ENCODE measurements at places on chromosomes 5 and 9.

DNA sequence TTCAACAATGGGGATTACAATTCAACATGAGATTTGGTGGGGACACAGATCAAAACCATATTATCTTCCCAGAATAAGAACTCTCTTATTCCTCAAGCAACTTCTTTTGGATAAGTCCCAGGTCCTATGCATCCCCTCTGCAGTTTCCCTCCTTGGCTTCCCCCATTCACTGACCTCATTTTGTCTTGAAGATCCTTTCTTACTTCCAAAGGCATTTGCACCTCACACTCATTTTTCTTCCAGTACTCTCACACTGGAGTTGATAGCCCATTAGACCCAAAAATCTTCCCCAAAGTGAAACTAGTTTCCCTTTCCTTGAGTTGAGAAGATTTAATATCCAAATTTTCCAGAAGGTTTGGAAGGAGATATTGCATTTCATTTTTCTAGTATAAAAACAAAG is 178.0 kb upstream of the DAPK1 start:
- no peak for DNase-seq

DNA sequence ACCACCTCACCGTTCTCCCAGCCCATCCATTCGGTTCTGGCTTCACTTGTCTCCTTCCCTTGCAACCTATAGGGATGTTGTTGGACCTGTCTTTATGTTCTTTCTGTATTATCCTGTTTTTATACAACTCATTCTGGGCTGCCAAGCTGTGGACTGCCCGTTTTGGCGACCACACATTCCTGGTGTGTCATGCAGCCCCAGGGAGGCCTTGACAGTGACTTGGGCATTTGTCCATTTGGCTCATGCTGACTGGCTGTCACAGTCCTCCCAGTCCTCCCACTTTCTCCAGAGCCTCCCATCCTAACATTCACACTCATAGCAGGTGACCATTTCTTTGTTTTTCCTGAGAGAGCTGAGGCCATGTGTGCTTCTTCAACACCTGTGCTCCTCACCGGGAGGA is 136.4 kb downstream of the SLF1 start:
- no peak for DNase-seq

DNA sequence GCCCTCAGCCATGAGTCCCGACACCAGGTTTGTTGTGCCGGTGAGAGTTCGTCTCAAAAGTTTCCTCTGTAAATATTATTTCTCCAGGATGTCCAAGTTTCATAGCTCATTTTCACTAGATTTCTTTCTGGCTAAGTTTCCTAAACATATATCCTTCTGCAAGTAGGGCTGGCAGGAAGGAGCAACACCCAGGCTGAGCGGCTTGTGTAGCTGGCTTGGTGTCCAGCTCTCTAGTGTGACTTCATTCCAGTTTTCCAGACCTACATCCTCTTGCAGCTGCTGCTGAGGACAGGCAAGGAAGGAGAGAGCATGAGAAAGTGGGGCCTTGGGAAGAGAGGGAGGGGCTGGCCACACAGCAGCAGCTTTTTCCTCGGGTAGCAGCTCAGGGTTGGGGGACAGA is 80.3 kb downstream of the FGF1 start:
- DNase-seq = no peak

DNA sequence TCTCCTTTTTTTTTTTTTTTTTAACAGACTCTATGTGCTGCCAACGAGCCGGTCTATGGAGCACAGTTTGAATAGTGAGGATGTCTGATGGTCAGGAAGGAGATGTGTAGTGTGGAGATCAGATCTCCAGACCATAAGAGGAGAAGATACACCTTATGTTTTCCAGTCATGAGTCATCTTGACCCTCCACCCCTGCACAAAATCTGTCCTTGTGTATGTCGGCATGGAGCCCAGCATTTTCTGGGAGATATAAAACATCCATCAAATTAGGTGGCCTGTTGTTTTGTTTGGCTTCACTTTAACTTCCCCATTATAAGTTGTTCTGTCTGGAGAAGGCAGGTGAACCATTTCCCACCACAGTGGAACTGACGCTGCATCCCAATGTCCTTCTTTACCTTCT is 19.2 kb downstream of the SH3TC2 start:
- no peak for DNase-seq

DNA sequence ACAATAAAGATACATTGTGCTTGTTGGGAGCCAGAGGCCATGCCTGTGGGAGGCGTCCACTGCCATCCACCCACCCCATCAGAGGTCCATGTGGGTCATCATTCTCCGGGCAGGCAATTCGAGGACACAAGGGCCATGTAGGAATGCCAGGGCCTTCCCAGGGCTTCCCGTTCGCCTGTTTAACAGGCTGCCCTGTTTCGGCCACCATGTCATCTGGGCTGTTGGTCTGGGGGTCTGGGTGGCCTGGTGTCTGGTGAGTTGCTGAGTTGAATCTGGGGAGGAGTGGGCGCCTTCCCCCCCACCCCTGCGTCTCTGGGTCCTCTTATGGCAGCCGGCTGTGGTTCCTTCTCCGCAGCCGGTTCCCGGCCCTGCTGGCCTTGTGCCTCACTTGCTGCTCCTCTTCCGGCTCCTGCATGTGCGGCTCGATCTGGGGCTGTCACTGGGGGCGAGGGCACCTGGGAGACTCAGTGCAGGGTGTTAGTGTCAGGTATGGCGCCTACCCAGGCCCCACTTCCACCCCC is 117.4 kb downstream of the WNK2 start:
- no peak for DNase-seq

GRCh38 chr5:132070460-132071337 is 2.9 kb upstream of the CSF2 start:
- DNase-seq = no peak

- no peak for DNase-seq
These were observed 1.4 kb downstream of the IQGAP2 start for GRCh38 chr5:76404223-76405211.

DNA sequence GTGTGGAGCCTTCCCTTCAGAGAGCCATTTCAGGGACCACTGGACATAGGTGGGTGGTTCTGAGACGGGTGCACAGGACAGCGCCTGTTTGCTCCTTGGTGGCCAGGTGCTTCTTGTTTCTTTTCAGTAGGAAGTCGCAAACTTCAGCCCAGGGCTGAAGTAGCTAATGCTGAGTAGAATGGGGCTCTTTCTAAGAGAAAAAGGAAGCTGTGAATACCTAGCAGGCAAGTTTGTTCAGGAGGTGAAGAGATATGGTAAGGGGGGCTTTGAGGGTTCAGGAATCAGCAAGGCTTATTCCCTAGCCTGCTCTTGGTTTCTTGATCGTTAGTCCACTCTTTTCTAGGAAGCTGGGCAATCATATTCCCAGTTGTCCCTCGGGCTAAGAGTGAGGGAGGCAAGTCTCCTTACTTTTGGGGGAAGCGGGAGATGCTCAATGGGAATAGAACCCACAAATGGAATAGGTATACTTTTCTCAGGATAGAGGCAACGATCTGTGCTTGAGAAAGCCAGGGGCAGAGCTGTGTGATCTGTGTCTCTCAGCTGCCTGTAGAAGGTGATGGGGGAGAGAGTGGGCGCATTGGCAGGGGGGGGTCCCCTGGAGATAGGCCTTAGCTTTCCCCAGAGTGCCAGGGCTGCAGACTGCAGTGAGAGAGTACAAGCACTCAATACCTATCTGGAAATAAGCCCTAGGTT is 1.9 kb upstream of the PURA start:
- DNase-seq = no peak

- DNase-seq = no peak
These were observed 39.1 kb downstream of the COL23A1 start for GRCh38 chr5:178551059-178551458.

DNA sequence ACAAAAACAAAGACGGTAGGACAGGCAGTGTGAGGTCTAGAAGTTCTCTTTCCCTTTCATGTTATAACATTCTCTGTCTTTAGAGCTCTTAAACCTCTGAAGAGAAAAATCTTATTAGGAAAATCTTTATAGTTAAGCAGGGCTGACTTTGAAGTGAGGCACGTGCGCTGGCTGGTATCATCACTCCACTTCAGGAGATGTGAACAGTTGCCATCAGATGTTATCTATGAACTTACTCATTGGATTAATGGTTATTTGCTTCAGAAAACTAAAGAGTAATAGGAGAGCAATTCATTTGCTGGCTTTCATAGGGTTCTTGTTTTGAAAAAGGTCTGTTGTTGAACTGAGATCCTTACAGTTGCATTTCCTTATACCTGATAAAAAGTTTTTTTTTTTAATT is 25.7 kb downstream of the LRRTM2 start:
- DNase-seq = no peak

DNA sequence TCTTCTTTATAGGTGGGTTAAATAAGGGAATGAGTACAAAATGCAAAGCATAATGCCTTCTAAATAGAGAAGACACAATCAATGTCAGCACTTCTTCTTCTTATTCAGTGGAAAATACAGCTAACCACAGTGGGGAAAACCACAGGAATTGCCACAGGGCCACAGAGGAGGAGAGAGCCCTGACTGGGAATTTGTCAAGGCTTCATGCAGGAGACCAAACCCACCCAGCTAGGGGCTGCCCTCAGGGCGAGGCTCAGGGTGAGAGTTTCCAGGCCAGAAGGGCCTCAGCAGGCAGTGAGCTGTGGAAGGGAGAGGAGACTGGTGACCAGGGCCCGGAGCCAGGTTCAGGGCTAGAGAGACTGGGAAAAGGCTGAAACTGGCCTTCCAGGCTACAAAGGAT is 279.1 kb downstream of the MSX2 start:
- DNase-seq = no peak

- no peak for DNase-seq
These were observed 4.8 kb downstream of the ZNF483 start for GRCh38 chr9:111529787-111530186.

DNA sequence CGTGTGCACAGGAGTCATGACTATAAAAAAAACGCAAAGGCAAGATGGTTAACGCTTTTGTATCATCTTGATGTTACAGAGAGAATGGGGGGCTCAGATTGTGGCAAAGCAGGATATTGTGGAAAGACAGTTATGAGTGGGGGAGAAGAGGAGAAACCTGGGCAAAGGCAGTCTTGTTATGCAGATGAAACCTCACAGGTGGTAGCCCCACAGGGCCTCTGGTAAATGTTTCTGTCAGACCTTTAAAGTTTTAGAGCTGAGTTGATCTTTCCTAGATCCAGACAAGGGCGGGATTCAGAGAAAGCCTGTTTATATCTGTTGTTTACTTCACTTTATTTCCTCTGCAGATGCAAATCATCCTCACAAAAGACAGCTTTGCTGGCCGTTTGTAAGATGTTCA is 55.2 kb downstream of the C9orf85 start:
- DNase-seq = no peak

- no peak for DNase-seq
These were observed 14.2 kb downstream of the IL4 start for GRCh38 chr5:132687995-132688394.

- DNase-seq = no peak
These were observed 91.1 kb downstream of the MRPS27 start for GRCh38 chr5:72228960-72229359.

DNA sequence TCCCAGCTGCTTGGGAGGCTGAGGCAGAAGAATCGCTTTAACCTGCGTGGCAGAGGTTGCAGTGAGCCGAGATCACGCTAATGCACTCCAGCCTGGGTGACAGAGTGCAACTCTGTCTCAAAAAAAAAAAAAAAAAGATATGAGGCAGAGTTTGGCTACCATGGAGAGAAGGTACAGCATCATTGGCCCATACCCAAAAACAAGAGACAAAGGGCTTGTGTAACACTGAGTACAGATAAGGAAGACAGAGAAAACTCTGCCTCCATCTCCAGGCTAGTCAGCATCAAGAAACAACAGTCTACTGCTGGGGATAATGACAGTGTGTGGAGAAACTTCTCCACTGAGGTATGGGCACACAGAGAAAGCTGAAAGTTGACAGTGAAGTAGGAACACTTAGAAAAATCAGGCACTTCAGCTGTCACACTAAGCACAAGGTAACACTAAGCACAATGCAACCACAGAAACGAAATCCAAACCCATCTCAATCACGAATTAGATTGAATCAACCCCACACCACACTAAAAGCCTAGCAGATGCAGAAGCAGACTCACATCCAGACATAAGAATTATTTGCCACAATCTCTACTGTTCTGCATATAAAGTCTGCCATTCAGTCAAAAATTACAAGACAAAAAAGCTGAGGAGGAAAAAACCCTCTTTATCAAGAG is 10.5 kb downstream of the PJA2 start:
- no peak for DNase-seq

DNA sequence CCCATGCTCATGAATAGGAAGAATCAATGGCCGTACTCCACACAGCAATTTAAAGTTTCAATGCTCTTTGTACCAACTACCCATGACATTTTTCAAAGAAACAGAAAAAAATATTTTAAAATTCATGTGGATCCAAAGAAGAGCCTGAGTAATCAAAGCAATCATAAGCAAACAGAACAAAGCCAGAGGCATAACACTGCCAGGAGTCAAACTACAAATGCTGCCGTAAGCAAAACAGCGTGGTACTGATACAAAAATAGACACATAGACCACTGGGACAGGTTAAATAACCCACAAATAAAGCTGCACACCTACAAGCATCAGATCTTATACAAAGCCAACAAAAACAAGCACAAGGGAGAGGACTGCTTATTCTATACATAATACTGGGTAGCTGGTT is 107.7 kb downstream of the CHSY3 start:
- no peak for DNase-seq

DNA sequence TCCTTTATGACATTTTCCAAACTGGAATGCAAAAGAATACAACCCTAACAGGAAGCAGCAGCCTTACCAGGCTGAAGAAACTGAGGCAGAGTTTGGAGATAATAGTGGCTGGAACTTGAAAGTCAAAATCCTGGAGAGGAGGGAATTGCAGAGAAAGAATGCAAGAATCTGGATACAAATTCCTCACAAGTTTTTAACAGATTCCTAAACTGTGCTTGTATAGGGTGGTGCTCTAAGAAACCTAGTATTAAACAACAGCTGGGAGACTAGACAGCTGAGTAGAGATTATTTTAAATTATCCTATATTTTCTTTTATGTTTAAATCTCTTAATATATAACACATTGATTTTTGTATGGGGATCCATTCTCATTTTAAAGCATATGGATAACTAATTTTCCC is 30.7 kb downstream of the INVS start:
- DNase-seq = no peak

DNA sequence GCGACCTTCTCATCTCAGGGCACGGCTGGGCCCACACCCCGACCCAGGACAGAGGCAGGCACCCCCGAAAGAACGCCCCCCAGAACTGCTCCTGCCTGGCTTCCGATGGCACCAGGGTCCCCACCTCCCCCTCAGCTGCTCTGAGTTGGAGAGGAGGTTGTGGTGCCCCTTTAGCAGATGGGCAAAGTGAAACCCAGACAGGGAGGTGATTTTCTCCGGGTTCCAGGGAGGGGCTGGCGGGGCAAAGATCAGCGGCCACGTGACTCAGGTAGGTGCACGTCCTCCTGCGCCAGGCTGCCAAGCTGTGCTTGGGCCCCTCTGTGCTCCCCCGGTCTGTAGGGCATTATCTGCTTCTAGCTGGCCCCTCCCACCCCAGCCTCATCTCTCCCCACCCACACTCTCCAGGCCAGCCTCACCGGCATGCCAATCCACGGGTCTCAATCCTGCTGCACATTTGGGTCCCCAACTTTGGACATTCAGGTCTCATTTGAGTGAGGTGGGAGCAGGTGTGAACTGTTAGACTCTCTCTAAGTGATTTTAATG is 85.1 kb upstream of the RAPGEF1 start:
- no peak for DNase-seq

DNA sequence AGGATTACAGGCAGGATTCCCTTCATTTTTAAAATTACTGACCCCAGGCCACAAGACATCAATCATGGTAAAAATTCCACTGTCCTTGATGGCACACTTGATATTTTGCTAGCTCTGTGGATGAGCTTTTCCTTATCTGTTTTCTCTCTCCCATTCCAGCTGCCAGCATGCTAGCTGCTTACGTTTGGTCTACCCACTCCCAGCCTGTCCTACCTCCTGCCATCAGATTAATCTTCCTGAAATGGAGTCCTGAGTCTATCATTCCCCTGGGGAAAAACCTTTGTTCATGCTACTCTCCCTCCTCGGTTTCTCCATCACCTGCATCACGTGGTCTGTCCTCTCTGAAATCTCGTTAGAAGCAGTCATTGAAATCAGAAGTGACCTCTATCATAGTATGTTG is 108.9 kb downstream of the F2RL2 start:
- no peak for DNase-seq

Measured in dorsolateral prefrontal cortex (tissue), 122 donors.